ENCODE measurements at places on chromosomes 7 and 10.

GRCh38 chr10:71124921-71125748 lies 87.2 kb upstream of the UNC5B start:
- DNase-seq = no peak

DNA sequence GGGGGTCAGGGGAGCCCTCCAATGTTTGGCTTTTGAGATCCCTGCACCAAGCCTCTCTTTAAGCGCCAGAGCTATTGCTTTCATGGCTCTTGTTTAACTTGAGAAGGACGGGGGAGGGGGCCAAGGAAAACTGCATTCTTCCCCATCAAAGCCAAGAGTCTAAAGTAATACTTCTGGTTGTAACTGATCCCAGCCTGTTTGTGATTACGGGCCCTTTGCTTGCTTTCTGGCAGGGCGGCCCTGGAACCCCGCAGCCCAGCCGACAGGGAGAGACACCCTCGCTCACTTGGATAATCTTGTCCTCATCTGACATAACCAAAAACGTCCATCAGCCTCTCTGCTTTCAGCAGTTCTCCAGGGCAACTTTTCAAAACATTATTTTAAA lies 154.7 kb downstream of the NEURL1 start:
- DNase-seq = no peak

DNA sequence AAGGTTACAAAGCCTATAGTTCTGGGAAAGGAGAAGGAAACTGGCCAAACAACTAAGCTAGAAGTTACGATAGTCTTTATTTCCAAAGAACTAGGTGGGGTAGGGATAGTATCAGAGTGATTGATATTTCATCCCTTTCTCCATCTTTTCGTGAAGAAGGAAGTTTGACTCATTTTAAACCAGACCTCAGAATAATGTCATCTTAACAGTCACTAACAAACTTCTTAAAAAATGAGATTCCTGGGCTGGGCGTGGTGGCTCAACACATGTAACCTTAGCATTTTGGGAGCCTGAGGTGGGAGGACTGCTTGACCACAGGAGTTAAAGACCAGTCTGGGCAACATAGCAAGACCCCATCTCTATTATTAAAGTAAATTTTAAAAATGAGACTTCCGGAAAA lies 69.4 kb downstream of the ARL4A start:
- DNase-seq = no peak

DNA sequence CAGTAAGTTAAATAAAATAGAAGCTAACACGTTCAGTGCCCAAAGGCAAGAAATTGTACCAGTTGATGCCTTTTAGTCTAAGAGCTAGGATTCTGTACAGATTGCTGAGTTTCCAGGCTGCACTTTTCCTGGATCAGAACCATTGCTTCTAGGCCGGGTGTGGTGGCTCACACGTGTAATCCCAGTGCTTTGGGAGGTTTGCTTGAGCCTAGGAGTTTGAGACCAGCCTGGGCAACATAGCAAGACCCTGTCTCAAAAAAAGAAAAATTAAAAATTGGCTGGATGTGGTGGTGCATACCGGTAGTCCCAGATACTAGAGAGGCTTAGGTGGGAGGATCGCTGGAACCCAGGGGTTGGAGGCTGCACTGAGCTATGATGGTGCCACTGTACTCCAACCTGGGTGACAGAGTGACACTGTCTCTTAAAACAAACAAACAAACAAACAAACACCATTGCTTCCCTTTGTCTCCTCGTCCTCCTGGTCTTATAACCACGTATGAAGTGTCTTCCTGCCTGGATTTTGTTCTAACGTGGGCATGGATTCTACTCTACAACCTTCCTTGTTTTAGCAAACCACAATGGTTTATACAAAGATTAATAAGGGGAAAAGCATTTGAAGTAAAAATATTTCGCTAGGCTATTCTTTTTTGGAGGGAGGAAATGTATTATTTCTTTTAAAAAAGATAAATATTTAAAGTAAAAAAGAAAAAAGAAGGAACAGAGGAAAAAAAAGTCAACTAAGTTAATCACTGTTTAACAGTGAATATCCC lies 9.7 kb upstream of the CCNY start:
- DNase-seq = no peak

DNA sequence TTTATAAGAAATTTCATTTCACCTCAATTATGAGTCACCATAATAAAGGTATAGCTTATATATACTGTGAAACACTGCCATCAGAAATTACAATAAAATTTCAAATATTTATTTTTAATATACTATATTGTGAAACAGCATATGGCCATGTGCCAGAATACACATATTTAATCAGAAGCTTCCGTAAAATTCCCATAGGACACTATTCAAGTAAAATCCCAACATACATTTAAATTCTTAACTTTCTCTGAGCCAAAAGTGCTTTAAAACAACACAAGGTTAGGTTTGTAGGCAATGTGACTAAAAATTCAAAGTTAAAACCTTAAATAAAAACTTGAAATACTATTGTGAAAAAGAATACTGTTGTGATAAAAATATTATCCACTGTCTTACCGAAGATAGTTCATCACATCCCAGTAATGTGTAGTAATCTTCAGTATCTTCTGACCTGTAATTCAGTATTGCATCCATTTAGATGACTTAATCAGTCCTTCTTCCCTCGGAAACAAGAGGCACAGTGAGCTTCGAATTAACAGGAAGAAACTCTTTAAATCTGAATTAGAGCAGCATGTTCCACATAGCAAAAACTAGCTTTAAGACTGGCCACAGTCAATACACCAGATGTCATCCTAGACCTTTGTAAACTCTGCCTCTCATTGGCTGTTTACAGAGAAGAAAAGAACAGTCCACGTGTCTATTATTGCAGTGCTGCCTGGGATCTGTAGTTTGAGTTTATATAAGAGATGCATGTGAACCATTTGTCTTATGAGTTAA lies at the start of gene DNAJC12:
Gene DNAJC12, minus strand, starts transcription at position 648 of the 774 bp plus-strand sequence. Its CDS starts 177 bp downstream, at position 471.
- no peak for DNase-seq

DNA sequence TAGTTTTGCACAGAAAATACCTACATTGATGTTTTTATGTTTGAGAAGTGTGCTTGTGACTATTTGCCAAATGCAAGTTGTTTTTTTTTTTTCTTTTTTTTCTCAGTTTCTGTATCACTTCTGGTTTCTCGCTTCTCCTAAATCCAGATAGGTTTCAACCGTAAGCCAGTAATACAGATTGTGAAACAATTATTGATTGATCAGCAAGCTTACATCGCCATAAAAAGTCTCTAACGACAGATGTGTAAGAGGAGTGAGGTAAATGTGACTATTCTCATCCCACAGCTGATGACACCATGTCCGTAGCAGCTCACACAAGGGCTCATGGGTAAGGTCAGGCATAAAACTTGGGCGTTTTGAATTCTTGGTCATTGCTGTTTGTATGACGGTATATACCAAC lies 202.8 kb upstream of the AKR1E2 start:
- no peak for DNase-seq

GRCh38 chr10:70907637-70908405 lies 19.5 kb upstream of the PCBD1 start:
- DNase-seq = no peak

GRCh38 chr10:100341953-100342626 lies 4.9 kb upstream of the SCD start:
- no peak for DNase-seq

GRCh38 chr10:113035732-113036312 lies 85.8 kb downstream of the TCF7L2 start:
- DNase-seq = no peak

DNA sequence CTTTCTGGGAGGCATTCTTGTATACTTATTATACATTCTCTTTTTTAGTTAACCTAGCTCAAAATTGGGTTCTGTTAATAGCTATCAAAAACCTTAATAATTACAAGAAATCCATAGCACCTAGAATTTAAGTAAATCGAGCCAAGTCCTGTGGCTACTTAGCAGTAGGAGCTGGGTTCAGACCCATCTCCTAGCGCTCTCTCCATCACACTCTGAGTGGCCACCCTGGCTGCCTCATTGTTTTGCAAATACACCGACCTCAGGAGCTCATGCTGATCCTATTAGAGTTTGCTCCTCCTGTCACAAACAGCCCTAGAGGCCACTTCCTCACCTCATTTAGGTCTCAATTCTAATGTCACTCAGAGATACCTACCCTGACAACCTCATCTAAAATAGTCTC lies 46.2 kb upstream of the OSBPL3 start:
- DNase-seq = no peak
